Naive thymus-derived CD8-positive, alpha-beta T cell (primary cell): ENCODE measurements at places on chromosomes 11 and 22.

DNA sequence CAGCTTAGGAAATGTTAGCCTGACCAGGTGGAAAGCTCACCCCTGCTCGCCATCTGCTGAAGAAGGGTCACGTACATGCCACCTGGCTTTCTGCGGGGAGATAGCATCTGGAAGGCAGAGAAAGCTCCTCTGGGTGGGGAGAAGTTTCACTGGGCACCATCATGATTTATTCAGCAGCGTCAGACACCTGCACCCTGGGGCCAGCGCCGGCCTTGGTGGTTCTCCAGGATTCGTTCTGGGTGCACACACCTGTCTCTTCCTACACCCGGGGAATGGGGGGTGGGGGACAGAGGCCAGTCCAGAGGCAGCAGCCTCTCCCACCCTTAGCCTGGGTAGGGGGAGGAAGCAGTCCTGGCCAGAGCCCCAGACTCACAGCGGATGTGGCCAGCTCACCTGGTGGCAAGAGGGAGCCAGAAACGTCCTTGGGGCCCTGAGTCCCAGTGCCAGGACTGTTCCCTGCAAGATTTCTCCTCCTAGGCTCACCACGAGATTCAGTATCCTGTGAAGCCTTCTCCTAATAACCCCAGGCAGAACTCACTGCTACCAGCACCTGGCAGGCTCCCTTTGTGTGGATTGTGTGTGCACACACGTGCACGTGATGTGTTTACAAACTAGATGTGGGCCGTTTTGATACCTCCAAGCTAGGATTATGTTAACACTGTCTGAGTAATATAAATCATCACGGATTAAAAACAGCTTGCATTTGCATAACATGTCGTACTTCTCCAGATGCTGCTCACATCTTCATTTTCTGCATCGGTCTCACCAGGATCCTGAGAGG is 17.3 kb upstream of the RASD2 start:
- DNase-seq = no peak

GRCh38 chr22:25137577-25138525 is 61.8 kb upstream of the CRYBB3 start:
- DNase-seq = no peak

- DNase-seq = no peak
Measured at GRCh38 chr11:77193911-77194830, 66.1 kb downstream of the MYO7A start.

DNA sequence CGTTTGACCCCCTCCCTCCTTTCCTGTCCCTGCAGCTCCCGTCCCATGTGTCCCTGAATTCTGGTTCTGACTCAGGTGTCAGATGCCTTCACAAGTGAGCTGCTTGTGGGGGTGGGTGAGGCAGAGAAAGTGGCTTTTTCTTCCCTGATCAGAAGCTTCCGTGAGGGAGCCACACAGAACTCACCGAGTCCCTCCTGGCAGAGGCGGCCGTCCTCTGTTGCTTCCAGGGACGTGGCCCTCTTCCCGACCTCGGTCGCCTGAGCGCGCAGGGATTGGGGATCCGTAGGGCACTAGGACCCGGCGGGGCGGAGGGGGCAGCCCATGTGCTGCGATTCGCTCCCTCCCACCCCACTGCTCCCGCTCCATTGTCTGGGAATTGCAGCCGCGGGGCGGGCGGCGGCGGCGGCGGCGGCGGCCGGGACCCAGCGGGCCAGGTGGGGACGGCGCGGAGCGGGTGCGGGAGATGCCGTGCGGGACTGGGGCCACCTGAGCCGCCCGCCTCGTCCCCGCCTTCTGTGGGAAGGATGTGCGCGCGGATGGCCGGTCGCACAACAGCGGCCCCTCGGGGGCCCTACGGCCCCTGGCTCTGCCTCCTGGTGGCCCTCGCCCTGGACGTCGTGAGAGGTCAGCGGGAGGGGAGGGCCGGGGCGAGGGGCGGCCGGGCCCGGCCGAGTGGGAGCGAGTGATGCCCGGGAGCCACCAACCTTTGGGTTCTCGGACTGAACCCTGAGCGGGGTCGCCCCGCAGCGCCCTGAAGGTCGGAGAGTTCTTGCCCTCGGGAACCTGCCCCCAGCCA is at the start of gene TMEM132A:
TMEM132A (plus strand) TSS at position 351 of the 796 bp plus-strand sequence; CDS start at position 525, 174 bp downstream.
- no peak for DNase-seq

- no peak for DNase-seq
Measured at GRCh38 chr11:6523253-6523652, 26.2 kb downstream of the DNHD1 start.

GRCh38 chr22:43854121-43854785 is 8.1 kb downstream of the SULT4A1 start:
- DNase-seq = no peak

DNA sequence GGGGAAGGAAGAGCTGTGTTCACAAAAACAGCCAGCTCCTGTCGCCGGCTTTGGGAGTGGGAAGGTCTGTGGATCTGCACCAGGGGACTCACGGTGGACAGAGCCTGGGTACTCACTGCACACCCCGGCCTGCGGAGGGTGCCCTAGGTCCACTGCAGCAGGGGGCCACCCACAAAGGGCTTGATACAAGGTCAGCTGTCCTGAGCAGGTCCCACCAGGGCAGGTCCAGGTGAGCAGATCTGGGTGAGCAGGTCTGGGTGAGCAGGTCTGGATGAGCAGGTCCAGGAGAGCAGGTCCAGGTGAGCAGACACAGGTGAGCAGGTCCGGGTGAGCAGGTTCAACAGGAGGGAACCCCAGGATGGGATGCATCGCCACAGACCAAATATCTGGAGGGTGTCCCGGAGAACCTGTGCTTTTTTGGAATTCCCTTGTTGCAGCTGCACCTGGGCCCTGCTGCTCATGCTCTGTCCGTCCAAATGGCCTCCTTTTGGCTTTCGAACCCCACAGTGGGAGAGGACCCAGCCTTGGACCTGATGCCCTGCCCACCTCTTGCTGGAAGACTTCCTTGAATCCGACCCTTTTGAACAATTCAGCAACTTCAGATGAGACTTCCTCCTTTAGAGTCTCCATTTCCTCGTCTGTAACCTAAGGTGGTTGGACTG is 485.3 kb downstream of the TBC1D22A start:
- DNase-seq = no peak

DNA sequence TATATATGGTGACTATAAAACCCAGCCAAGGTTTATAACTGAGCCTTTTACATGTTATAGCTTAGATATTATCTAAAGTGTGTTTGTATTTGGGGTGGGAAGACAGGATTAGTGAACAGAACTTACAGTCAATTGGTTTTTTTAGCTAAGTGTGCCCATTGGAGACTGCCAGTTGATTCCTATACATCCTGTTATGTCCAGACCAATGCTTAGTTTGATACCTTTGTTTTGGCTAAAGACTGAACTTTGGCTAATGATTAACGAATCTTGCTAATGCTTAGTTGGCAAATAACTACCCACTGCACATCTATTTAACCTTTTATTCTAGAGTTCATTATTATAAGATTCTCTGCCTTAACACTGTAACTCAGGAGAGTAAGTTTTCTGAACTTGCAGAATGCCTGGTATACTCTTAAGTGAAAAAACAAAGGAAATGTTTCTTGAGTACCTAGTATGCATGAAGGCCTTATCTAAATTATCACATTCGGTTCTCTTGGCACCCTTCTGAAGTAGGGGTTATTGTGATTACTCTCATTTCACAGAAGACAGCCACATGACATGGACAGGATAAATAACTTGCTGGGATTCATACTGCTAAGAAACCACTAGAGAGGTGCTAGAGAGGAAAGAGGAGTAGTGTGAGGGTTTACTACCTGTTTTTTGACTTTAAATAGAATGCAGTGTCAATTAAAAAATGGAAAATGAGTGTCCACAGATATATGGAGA is 54.0 kb downstream of the KREMEN1 start:
- DNase-seq = no peak

GRCh38 chr11:79594834-79595233 is 154.0 kb upstream of the TENM4 start:
- DNase-seq = no peak

DNA sequence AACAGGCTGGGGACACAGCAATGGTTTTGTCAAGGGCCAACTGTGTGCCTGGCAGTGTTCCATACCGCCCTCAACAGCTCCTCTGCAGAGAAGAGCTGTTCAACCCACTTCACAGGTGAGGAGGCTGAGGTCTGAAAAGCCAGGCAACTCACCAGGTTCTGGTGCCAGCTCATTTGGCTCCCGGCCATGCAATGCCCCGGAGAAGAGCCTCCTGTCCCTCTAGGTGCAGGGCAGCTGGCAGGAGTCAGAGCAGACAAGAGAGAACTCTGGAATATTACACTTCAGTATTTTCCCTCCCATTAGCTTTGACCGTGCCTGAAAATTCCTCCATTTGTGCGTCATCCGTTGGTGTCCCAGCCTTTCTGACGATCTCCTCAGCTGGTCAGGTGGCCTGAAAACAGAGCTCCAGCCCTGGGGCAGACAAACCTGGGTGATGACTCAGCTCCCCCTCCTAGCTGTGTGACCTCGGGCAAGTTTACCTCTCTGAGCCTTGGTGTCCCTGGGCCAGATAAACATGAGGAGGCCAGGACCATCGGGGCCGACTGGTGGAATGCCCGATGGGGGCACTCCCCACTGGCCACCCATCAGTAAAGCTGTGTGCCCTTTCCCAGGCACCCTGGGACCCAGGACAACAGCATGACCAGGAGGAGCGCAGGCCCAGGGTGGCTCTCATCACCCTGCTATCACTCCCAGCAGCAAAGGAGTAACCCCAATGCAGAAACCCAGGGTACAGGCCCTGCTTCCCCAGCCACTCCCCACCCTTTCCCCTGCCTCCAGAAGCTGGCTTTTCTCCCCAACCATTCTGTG is 9.6 kb upstream of the C1QTNF6 start:
- DNase-seq = no peak

DNA sequence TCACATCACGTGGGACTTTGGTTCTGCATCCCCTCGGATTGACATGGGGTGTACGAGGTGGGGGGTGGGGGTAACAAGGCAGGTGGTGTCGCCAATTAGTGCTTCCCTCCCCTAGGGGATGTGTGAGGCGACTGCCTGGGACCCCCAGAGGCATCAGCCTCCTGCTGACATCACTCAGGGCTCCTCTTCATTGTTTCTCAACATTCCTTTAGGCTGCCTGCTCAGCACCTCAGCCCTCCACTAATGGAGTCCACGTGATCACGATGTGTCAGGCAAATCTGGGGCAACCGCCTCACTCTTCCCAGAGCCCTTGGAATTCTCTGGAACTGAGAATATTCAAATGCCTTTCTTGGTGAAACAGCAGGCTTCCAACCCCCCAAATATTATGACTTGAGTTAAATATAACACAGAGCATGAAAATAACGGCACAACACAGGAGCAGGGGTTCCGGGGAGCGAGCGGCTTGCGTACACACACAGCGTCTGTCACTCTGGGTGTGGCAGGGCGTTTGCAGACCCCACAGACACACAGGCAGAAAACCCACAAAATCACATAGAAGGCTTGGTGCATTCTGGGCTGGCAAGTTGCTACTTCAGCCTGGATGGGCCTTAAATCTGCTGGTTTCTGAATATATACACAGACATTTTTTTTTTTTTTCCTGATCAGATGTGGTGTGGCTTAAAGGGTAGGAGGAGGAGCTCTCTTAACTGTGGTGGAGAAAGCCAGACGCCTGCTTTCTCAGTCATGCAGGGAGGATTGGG is 170.1 kb upstream of the CADM1 start:
- no peak for DNase-seq

DNA sequence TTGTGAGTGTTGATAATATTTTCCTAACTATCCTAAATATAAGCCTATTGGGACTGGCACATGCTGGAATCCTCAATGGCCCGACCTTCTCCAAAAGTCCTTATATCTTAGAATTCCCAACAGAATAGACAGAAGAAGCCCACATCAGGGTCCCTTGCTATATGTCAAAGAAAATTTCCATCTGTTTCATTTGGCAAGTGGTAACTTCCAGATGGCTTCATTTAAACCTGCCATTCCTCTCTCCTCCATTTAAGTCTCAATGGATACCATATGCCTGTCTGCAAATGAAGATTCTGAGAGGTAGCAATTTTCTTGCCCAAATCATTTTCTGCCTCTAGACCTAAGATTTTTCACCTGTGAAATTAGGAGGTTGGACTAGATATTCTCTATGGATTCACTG is 73.1 kb upstream of the KCNA4 start:
- no peak for DNase-seq

- no peak for DNase-seq
Measured at GRCh38 chr11:127972816-127973215, 614.5 kb downstream of the ETS1 start.

DNA sequence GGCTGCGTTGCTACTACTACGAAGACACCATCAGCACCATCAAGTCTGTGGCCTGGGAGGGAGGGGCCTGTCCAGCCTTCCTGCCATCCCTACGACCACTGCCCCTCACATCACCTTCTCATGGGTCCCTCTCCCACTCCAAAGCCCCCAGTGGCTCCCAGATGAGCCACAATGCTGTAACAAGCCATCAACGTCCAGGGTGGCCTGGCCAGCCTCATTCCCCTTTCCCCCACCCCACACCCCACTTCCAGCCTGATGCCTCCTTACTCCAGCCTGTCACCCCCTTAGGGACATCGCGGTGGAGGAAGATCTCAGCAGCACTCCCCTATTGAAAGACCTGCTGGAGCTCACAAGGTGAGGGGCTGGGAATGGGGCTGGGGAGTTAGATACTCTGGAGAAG is 14.9 kb downstream of the NCF4 start:
- DNase-seq = no peak

GRCh38 chr11:88016392-88017170 is 158.7 kb downstream of the RAB38 start:
- peak; percentile 52 for DNase-seq

DNA sequence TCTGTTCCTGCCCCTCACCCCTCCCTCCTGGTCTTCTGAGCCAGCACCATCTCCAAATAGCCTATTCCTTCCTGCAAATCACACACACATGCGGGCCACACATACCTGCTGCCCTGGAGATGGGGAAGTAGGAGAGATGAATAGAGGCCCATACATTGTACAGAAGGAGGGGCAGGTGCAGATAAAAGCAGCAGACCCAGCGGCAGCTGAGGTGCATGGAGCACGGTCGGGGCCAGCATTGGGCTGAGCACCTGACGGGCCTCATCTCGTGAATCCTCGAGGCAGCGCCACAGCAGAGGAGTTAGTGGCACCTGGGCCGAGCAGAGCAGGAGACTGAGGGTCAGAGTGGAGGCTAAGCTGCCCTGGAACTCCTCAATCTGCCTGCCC is 941.8 kb downstream of the BRD1 start:
- DNase-seq = no peak

- DNase-seq = no peak
Measured at GRCh38 chr11:19218216-19218615, 16.4 kb upstream of the CSRP3 start.

- DNase-seq = no peak
Measured at GRCh38 chr22:50296658-50297490, 10.6 kb downstream of the PLXNB2 start.
